ENCODE measurements at places on chromosomes 4 and X.

DNA sequence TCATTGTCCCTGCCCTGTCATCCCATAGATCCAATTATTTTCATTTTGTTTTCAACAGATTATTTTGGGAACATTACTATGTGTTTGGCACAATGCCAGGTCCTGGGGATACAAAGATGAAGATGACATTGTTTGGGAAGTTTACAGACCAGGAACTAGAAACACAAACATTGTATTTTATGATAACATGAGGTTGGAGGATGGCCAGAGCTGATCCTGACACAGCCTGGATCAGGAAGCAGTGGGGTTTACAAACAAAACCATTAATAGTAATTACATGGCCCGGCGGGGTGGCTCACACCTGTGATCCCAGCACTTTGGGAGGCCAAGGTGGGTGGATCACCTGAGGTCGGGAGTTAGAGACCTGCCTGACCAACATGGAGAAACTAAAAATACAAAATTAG lies 29.9 kb downstream of the CLRN2 start:
- DNase-seq: peak; percentile 12

DNA sequence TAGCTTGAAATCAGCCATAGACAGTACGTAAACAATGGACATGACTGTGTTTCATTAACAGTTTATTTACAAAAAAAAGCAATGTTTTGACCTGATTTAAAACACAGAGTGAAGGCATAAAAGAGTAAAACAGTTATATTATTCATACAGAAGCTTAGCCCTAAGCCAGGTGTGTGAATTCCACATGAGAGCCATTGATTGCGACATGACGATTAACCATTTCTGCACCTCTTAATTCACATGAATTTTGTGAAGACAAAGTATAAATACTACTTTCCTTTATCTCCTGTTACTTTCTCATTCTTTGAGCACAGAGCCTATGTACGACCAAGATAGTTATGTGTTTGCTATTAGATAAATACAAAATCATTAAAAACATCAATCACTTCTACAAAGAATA lies 55.0 kb upstream of the MAGEB18 start:
- DNase-seq: no peak

DNA sequence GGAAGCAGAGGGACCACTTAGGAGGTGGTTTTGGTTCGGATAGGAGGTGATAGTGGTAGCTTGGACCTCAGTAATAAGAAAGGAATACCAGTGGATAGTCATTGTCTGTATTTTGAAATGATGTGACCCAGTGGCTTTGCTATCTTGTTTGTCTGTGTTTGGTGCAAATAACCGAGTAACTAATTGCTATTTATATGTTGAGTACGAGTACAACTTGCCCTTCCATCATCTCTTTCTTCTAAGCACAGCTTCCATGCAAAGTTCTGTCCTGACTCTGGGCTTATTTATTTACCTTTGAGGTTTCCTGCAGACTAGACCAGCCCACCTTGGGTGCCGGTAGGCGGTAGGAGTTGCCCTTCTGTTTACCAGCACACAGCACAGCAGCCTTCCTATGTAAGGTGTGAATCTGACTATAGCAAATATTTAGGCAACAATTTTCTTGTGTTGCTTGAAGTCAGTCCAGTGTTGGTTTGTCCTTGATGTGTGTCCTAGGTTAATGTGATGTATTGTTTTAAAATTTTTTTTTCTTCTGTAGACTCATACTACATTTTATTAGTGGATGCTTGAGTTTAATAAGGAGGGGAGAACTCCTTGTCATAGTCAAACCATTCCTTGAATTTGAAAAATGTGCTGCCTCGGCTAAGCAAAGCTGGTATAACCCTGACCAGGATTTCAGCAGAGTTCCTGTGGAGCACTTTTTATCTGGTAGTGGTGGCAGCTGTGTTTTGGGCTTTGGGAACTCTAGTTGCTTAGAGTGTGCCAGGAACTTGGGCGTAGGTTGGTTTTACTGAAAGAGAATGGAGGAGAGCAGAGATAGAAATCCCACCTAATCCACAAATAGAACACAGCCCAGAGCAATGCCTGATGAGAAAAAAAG lies 21.9 kb downstream of the PTTG2 start:
- peak; percentile 53 for DNase-seq

DNA sequence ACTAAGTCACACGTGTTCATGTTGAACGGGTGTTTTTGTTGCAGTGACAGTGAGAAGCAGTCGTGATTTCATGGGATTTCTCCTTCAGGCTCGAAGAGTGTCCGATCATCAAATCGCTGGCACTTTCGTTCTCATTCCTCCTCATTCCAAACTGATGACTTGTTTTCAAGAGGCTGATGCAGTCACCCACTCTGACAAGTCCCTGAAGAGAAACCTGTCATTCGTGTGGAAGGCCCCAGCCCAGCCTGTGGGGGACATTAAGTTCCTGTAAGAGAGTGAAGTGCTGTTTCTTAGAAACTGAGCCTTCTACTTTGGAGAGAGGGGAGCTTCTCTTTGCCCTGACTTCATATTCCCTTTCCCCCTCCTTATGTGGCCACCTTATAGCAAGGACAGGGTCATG lies 8.0 kb downstream of the REELD1 start:
- peak; percentile 38 for DNase-seq

GRCh38 chr4:6196871-6197270 lies 3.5 kb downstream of the JAKMIP1 start:
- no peak for DNase-seq

GRCh38 chrX:10169175-10169574 lies 12.4 kb downstream of the CLCN4 start:
- DNase-seq: no peak

GRCh38 chr4:33477715-33478114 lies 2757.5 kb downstream of the PCDH7 start:
- DNase-seq: no peak

GRCh38 chrX:16528620-16529019 lies 121.3 kb upstream of the S100G start:
- DNase-seq: no peak

GRCh38 chrX:68930542-68931317 lies 101.9 kb downstream of the EFNB1 start:
- no peak for DNase-seq

GRCh38 chrX:83845397-83845796 lies 15.5 kb upstream of the CYLC1 start:
- DNase-seq: peak; percentile 30

DNA sequence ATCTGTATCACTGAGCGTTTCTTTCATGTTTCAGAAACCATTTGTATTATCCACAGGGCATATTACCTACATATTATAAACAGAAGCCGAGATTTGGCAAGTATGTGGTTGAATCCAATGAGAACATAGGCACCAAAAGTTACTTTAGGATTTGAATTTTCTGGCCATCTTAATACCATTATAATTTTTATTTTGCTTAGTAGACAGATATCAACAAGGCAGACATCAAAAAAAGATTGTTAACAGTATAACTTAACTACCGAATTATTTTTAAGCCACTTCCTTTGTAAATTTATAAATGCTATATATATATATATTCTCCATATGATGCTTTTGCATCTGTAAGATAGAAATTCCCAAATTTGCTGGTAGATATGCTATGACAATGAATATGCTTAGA lies 2.2 kb downstream of the GUCY1B1 start:
- no peak for DNase-seq

GRCh38 chr4:38060829-38061431 lies 100.7 kb downstream of the PTTG2 start:
- peak; percentile 75 for DNase-seq

- DNase-seq: no peak
These were observed 882 bp upstream of the STIM2 start for GRCh38 chr4:26859762-26860156.
